ENCODE measurements at places on chromosomes 16 and 17. TPM values are rescaled to one million over a fixed set of nuclear protein-coding genes. Genes with fewer than 3 reads are reported as not detected.

GRCh38 chr17:68356949-68357455, 65.7 kb downstream of the ARSG start:
- no peaks in the 10 kb centered on the region for H3K36me3 ChIP-seq
- H3K27ac ChIP-seq = no peak overlapping the region
- H3K4me1 ChIP-seq = no peaks in the 10 kb centered on the region

DNA sequence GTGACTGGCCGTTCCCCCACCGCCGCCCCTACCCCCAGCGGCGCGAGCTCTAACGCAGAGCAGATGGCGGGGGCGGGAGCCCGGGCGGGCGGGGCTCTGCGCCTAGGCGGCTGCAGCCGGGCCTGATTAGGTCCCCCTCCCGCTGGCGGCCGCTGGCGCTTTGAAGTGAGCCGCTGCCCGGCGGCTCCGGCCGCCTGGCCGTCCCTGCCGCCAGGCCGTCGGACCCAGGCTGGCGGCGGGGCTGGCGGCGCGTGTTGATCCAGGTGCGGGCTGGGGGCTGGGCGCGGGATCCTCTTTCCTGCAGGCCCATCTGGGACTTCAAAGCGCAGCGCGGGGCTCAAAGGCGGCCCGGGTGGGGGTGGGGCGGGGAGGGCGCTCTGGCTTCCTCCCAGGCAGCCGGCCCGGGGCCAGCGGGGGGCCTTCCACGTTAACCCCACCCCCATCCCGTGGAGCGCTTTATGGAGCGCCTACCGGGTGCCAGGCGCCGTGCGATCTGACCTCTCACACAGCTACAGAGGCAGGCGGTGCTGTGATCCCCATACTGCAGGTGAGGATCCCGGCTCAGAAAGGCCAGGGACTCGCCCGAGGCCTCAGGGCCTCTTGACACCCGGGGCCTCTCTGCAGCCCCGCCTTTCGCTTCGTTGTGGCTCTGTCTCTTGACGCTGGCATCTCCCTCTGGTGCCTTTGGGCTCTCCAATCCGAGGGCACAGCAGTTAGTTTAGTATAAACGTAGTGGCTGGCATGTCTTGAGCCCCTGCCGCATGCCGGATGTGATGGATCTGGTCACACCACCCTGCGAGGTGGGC, 80.0 kb upstream of the NKD1 start:
- peaks cover 64% of the 10 kb centered on the region for H3K27me3 ChIP-seq
- H3K36me3 ChIP-seq = no peaks in the 10 kb centered on the region
- peak overlapping the region; percentile 4 for H3K4me3 ChIP-seq
- H3K4me1 ChIP-seq = peaks cover 19% of the 10 kb centered on the region
- H3K27ac ChIP-seq = no peak overlapping the region

GRCh38 chr17:51722994-51723393, 435.5 kb downstream of the CA10 start:
- H3K4me1 ChIP-seq = no peaks in the 10 kb centered on the region
- no peak for DNase-seq
- no peaks in the 10 kb centered on the region for H3K27me3 ChIP-seq
- no peak overlapping the region for H3K27ac ChIP-seq
- H3K4me3 ChIP-seq = no peak overlapping the region
- no peaks in the 10 kb centered on the region for H3K36me3 ChIP-seq

The KIF18B gene
- 4.2 TPM for total RNA-seq
